Endodermal cell (in vitro differentiated cells): ENCODE measurements at places on chromosomes 7 and 10. TPM values are rescaled to one million over a fixed set of nuclear protein-coding genes. Genes with fewer than 3 reads are reported as not detected.

GRCh38 chr10:128419466-128420019 lies 293.3 kb upstream of the MKI67 start:
- no peak overlapping the region for H3K4me3 ChIP-seq
- peak; percentile 30 for DNase-seq
- no peaks in the 10 kb centered on the region for H3K36me3 ChIP-seq
- H3K27me3 ChIP-seq, result no peaks in the 10 kb centered on the region
- no peak overlapping the region for H3K27ac ChIP-seq

GRCh38 chr10:66394342-66395063 lies 531.3 kb upstream of the LRRTM3 start:
- DNase-seq, result no peak
- H3K4me1 ChIP-seq, result no peaks in the 10 kb centered on the region
- H3K4me3 ChIP-seq, result no peak overlapping the region
- H3K27me3 ChIP-seq, result no peaks in the 10 kb centered on the region

The PRKCQ gene
- 22.3 to 29.1 TPM (median 28.1 TPM) in 3 replicates for total RNA-seq

GRCh38 chr7:22715969-22716368 lies 11.0 kb upstream of the IL6 start:
- H3K27ac ChIP-seq, result no peak overlapping the region
- no peaks in the 10 kb centered on the region for H3K27me3 ChIP-seq
- H3K36me3 ChIP-seq, result no peaks in the 10 kb centered on the region

DNA sequence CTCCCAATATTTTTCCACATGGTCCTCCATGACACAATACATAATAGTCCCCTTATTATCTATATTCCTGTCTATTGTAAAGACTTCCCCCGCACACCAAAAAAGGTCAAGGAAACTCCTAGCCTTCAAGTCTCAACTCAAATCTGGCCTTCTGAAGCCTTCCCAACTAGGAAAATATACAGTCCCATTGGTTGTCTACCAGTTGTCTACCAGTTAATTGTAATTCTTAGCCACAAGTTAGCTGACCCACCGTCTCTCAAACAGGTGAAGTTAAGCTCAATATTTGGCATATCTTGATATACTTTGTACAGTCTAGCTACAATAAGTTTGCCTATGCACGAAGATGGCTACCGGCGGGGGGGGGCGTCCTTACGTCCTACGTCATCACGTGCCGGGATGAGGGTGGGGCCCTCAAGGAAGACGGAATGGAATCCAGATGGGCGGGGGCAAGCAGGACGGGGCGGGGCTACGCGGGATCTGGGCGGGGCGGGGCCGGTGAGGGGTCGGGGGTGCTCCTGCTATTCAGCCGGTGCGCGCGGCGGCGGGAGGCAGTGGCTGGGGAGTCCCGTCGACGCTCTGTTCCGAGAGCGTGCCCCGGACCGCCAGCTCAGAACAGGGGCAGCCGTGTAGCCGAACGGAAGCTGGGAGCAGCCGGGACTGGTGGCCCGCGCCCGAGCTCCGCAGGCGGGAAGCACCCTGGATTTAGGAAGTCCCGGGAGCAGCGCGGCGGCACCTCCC lies at the start of gene AHR:
TSS of gene AHR (plus strand) at position 551 of the 738 bp plus-strand sequence. CDS start 613 bp downstream, outside the sequence.
- H3K4me1 ChIP-seq, result no peaks in the 10 kb centered on the region
- DNase-seq, result peak; percentile 94
- H3K27me3 ChIP-seq, result peaks cover 31% of the 10 kb centered on the region
- peak within 1 kb of the TSS; percentile 81 for H3K4me3 ChIP-seq
- no peak within 1 kb of the TSS for H3K27ac ChIP-seq

- no peaks in the 10 kb centered on the region for H3K36me3 ChIP-seq
- no peak overlapping the region for H3K4me3 ChIP-seq
- DNase-seq, result no peak
- H3K27ac ChIP-seq, result no peak overlapping the region
Observed at GRCh38 chr7:494906-495305, 24.7 kb downstream of the PDGFA start.

DNA sequence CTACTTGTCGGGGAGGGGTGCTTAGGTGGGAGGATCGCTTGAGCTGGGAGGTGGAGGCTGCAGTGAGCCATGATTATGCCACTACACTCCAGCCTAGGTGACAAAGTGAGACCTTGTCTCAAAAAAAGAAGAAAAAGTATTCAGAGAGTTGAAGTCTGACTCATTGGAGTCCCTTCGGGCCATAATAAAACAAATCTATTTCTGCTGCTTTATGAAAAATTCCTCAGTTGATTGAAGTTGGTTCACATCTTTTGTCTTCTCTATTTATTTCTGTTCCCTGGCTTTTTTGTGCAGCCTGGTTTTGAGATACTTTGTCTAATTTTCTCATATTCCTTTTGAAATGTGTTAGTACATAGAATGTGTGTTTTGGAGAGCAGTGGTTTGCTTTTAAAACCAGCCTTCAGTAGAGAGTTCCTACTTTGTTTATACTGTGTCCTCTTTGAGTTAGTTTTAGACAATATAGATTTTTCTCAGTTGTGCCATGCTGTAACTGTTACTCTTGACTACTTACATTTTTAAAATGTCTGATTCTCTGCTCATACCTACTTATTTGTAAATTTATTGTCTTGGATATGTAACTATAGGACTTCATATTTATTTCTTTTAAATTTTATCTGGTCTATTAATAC lies 36.7 kb downstream of the LUC7L2 start:
- no peak overlapping the region for H3K27ac ChIP-seq
- DNase-seq, result no peak
- no peaks in the 10 kb centered on the region for H3K27me3 ChIP-seq
- H3K4me3 ChIP-seq, result no peak overlapping the region

DNA sequence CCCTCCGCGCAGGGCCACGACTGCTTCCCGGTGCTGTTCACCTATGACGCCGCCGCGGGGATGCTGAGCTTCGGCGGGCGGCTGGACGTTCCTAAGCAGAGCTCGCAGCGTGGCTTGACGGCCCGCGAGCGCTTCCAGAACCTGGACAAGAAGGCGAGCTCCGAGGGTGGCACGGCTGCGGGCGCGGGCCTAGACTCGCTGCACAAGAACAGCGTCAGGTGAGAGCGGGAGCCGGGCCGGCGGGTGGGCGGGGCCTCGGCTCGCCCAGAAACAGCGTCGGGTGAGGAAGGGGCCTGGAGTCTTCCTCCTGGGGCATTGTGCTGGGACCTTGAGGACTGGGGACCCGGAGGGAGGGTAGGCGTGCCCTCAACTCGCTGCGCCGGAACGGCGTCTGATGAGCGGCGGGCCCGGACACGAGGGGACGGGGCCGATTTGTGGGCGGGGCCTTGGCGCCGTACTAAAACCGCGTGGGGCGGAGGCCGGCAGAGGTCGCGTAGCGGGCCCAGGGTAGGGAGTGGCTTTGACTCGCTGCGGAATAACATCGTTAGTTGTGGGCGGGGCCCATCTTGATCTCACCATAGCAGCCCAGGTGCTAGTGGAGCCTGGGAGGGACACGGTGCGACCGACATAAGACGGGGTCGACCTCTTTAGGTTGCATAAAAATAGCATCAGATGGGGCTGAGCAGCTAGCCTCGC lies 15.6 kb downstream of the PDAP1 start:
- H3K27ac ChIP-seq, result peak overlapping the region; percentile 59
- H3K4me3 ChIP-seq, result peak overlapping the region; percentile 82
- H3K36me3 ChIP-seq, result peaks cover 66% of the 10 kb centered on the region
- H3K4me1 ChIP-seq, result no peaks in the 10 kb centered on the region
